ENCODE measurements at places on chromosomes 3 and 15. TPM values are rescaled to one million over a fixed set of nuclear protein-coding genes. Genes with fewer than 3 reads are reported as not detected.

RTP1 gene
- total RNA-seq: not detected

TGM4 gene
- total RNA-seq: not detected

GABRA5 gene
- total RNA-seq: not detected

RARRES1 gene
- total RNA-seq: 578 TPM

- DNase-seq: no peak
These were observed 19.8 kb downstream of the RAB7A start for GRCh38 chr3:128745742-128746141.

- no peak for DNase-seq
These were observed 10.5 kb upstream of the ADPGK start for GRCh38 chr15:72793766-72794660.

DNA sequence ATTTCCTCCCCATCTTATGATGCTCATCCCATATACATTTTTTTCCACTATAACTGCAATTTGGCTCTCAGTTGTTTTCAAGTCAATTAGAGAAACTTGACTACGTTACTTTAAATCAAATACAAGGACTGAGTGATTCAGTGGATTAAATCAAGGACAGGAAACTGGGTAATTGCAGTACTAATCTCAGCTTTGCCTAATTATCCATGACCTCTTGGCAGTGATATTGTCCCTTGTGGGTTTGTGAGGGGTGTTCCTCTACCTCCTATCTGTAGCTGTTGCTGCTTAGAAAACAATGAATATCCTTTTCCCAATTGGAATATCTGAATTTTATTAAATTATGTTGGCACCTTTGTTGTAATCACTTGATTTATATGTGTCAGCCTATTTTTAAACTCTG is 79.4 kb downstream of the ZPLD1 start:
- no peak for DNase-seq

DNA sequence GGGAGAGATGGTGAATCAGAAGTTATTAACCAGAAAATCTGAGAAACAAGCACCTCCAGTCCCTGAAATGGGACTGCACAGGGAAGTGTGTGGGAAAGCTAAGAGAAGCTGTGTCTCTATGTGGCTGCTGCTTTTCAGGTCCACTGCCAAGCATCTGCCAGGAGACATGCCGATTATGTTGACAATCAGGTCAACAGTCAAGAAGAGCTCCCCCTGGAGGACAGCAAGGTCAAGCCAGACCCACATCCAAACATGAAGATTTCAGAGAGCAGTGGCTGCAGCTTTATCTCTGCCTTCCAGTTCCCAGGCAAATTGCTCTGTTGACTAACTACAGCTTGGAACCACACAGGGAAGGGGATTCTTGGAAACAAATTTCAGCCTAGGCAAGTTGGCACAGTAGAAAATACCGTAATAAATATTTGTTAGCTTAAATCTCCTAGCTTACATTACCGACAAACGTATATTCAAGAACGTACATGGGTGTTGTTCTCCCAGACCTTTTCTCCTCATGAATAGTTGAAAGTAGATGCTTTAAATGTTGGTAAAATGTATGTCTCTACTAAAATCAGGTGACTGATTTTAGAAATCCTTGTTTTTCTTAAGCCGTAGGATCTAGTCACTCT is 394.5 kb upstream of the RARB start:
- no peak for DNase-seq

DNA sequence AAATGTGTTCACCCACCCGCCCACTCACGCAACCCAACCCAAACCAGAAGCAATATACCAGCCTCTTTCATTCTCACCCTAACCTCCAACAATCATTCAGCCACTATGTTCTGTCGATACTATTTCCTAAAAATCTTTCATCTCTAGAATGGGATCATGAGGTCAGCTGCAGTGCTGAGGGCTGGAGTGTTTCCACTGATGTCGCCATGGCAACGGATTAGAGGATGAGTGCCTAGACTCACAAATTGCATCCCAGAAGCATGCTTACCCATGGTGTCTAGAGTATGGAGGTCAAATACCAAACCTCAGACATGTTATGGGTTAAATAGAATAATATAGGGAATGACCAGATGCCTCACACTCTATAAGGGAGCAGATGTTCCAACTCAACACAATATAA is 138.5 kb downstream of the GABRB3 start:
- DNase-seq: no peak

DNA sequence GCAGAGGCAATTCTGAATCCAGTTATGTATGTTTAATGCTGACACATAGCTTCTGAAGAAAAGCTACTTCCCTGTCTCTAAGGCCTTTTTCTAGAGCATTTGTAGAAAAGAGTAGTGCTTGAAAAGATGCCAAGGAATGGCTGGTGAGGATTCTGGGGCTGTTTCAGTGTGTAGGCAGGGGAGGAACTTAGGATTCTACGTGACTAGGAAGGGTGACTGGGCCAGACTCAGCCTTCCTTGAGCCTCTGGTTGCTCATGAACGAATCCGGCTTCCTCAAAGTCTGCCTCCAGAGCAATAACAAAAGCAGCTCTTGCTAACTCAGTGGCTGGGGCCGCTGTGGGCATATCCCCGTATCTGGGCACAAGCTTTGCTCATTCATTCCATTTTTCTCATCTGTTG is 104.8 kb upstream of the WNT5A start:
- DNase-seq: no peak

- DNase-seq: no peak
These were observed 71.7 kb downstream of the TNIK start for GRCh38 chr3:171388527-171388926.
